CD4-positive, alpha-beta T cell treated with Interferon gamma for 1 hour (primary cell): ENCODE measurements at places on chromosomes 2 and 18.

- DNase-seq: no peak
Observed at GRCh38 chr2:46091961-46092667, 205.1 kb upstream of the EPAS1 start.

- no peak for DNase-seq
Observed at GRCh38 chr2:221104361-221104811, 467.7 kb downstream of the EPHA4 start.

DNA sequence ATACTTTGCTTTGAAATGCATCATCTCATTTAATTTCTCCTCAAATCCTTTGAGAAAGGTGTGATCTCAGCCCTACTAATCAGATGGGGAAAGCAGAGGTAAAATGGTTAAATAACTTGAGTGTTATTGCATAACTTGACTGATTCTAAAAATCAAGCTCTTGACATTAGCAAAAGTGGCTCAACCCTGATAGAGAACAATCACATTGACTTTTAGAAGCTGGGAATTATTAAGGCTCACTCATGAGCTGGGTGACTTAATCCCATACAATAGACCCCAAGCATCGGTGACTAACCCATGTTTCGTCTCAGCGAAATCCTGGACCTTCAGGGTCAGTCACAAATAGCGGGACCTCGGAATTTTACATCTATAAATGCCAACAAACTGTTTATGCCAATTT lies 378.9 kb downstream of the NBAS start:
- no peak for DNase-seq

- no peak for DNase-seq
Observed at GRCh38 chr2:5937851-5938565, 245.8 kb downstream of the SOX11 start.

GRCh38 chr2:73359915-73360697 lies 25.5 kb upstream of the ALMS1 start:
- DNase-seq: no peak

DNA sequence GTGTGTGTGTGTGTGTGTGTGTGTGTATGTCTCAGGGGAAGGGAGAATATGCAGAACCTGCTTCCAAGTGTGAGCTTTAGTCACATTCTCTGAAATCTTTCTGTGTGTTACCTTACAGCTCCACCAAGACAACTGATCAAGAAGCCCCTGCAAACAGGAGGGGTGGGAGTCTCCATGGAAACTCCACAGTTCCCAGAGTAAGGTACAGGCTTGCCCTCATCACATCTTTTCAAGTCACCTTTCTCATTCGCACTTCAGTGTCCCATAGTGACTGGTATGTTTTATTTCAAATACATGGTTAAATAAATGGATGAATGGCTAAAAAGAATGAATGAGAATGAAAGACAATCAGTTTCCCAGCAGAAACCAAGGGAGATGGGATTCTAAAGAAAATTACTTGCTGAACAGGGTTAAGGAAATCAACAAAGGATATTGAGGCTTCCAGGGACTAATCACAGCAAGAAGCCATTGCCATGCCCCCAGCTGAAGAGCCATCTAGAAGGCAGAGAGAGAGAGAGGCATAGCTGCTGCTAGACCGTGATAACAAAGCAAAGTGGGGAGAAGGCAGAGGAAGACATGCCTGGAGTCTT lies 987.2 kb upstream of the CELF4 start:
- no peak for DNase-seq

GRCh38 chr2:136384531-136385303 lies 266.8 kb upstream of the CXCR4 start:
- peak; percentile 57 for DNase-seq

DNA sequence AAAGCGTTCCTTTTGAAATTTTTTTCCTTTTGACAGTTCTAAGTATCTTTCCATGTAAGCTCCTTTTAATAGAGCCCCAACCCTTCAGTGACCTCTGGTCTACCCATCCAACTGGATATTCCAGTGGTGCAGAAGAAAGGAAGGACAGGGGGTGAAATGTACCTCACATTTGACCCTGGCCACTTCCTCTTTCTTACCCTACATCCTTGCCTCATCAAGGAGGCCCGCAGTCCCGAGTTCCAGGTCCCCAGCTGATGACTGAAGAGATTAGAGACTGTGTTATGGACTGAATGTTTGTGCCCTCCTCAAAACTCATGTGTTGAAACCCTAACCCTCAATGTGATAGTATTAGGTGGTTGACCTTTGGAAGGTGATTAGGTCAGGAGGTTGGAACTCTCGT lies 158.1 kb downstream of the RBM43 start:
- DNase-seq: no peak

DNA sequence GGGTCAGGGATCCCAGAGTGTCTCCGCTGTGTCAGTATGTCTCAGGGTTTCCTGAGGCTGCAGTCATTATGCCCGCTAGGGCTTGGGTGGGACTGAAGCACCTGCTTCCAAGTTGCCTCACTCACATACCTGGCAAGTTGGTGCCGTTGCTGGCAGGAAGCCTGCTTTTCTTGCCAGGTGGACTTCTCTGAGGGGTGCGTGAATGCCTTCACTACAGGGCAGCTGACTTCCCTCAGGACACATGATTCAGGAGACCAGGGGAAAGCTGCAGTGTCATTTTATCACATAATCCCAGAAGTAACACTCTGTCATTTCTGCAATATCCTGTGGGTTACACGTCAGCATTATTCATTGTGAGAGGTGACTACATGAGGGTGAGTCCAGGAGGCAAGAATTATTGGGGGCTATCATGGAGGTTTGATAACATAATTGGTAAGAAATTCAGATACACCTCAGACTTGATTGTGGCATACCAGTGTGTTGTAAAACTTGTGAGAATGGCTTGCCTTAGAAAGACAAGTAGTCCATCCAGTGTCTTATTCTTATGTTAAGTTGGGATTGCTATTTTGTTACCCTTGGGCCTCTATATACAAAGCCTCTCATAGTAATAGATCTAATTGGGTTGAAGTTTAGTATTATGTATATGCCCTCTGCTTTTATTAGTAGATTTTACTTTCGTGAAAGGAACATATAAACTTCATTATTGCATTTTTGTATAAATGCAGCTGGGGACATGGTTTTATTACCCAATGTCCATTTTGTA lies 44.1 kb downstream of the NEDD4L start:
- DNase-seq: no peak

DNA sequence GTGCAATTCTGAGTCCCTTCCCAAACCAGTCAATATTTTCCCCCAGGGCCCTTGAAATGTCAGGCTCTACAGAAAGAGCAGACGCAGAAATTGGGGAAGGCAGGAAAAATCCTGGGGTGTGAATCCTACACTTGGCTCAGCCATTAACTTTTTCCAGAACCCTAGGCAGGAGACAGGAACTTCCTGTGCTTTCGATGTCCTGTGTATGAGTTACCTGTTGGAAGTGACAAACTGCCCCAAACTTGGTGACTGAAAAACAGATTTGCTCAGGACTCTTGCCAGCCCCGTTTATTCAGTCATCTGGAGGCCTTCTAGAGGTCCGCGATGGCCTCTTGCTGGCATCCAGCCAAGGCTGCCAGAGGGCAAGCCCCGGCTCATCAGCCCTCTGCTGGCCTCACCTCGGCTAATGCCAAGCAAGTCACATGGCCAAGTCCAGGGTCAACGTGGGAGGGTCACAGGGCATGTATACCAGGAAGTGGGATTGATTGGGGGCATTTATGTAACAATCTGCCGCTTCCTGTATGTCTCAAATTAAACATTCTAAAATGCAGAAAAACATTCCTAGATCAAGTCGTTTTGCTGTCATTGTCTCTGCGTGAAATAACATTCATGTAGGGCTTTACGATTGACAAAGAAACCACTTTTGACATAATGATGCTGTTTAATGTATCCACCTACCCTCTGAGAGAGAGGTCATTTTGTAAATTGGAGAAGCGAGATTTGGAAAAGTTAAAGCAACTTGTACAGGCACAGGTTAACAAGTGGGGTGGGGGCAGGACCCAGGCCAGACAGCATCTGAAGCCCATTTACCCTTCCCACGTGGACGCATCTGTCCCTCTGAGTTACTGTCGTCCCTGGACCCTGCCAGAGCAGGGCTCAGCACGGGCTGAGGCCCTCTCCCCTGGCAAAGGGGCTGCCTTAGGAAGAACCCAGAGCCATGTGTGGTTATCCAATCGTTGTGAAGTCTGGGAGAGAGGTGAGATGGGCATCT lies 179.4 kb downstream of the INHBB start:
- DNase-seq: no peak

- DNase-seq: no peak
Observed at GRCh38 chr2:154507186-154507585, 191.3 kb upstream of the KCNJ3 start.

- no peak for DNase-seq
Observed at GRCh38 chr2:44770221-44771195, 171.0 kb upstream of the SIX3 start.

DNA sequence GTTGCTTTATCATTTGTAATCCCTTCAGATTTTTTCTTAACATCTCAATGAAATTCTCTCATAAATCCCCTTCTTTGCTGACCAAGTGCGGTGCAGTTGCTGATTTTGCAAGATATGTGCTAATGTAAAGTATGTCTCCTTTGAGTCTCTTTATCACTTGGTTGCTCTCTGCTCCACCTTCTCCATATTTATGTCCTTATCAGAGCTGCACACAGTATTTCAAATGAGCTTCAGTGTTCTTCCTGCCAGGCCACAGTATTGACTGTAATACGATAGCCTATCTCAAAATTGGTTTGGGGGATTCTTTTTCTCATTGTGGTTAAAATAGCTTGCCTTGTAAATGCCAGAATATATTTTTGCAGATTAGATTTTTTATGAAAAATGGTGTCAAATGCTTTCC lies 32.2 kb downstream of the MAIP1 start:
- no peak for DNase-seq

- DNase-seq: no peak
Observed at GRCh38 chr18:75211953-75212750, 1.6 kb downstream of the TSHZ1 start.

- no peak for DNase-seq
Observed at GRCh38 chr2:135037831-135038230, 9.4 kb downstream of the MAP3K19 start.

DNA sequence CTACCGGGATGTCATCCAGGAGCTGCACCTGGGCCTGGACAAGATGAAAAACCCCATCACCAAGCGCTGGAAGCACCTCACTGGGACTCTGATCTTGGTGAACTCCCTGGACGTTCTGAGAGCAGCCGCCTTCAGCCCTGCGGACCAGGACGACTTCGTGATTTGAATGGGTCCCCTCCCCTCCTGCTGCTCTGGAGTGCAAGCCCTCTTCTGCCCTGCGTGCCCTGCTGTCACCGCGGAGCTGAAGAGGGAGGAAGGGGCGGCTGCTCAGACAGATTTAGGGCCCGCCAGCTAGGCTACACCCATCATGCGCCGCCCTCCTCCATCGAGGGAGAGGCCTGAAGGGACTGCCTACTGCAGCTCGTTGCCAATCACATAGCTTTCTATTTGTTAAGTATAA lies 101.8 kb downstream of the SH3BP4 start:
- no peak for DNase-seq
